Stomach (tissue), 19 donors: ENCODE measurements at places on chromosomes 11 and 22. TPM values are rescaled to one million over a fixed set of nuclear protein-coding genes. Genes with fewer than 3 reads are reported as not detected.

DNA sequence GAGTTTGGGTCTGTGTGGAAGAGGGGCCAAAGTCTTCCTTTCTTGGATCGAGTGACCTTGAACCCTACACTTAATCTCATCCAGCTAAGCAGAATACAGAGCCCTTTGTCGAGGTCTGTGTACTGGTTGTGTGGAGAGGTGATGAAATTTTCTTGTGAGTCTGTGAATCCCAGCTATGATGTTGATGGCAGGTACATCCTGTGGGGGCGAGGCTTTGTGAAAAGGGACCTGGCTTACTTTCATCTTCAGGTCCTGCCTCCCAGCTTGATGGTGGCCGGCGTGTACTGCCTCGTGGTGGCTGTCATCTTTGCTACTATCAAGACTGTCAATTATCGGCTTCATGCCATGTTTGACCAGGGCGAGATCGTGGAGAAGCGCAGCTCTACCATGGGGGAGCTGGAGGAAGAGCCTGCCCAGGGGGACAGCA lies 1.0 kb downstream of the PCNX3 start:
- no peak for DNase-seq

DNA sequence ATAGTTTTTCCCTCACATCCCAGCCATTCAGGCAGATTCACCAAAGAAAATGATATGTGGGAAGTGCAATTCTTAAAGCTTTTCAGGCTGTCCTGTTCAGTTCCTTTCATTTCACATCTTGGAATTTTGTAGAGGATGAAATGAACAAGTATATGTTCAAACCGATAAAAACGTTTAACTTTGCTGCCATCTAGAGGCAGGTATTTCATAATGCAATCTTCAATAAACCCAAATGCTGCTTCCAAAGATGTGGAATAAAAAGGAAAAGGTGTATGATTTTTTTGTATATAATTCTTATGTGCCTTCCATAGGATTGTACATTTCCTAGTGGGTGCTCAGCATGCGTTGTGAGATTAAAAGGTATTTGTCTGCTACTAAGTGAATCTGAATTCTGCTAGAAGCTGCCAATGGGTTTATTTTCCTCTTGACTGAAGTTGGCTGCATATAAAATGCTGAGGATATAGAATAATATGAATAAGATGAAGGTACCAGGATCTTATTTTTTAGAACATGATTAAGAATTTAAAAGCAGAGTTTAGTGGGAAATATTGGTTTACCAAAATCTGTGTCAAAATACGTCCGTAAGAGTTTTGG lies 199.3 kb downstream of the PGR start:
- peak; percentile 83 for DNase-seq

DNA sequence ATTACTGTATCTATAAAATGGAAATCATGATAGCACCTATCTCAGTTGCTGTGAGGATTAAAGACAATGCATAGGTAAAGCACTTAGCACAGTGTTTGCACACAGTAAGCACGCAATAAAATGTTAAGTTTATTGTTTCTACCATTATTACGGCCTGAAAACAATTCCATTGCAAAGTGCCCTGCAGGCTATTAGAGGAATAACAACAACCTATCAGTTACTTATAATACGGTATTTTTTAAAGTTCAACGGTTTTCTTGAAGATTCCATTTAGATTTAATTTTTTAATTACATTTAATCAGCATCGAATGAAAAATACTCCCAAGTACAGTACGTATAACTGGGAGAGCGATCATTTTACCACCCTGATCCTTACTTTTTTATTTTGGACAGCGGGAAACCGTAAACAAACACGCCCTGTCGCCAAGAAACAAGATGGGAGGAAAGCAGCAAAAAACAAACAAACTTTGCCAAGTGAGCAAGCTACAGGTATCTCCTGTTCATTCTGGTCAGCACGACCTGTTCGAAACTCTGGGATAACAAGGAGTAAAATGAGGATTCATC lies 893 bp downstream of the SLC36A4 start:
- DNase-seq, result no peak

DNA sequence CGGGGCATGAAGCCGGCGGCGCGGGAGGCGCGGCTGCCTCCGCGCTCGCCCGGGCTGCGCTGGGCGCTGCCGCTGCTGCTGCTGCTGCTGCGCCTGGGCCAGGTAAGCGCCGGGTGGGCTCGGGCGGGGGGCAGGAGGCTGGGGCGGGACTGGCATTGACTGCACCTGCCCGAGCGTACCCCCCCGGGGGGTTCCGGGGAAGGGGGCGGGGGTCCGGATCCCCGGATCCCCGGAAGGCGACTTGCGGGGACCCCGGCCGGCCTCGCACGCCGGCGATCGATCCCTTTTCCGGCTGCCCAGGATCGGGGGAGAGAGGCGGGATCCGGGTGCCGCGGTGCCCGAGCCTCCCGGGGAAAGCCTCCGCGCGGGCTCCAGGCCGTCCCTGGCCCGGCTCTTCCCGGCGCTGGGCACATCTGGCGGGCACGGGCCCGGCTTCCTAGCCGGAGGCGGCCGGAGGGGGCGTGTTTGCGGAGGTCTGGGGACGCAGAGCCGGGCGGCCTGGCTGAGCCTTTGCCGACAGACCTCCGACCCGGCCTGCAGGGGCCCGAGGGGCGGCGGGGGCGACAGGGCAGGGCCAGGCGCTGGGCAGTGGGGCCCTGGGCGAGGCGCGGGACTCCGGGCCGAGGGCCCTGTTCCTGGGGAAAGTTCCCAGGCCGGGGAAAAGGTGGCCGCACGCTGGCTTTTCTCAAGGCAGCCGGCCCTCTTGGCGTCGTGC lies 705 bp downstream of the PTPRJ start:
- peak; percentile 65 for DNase-seq

DNA sequence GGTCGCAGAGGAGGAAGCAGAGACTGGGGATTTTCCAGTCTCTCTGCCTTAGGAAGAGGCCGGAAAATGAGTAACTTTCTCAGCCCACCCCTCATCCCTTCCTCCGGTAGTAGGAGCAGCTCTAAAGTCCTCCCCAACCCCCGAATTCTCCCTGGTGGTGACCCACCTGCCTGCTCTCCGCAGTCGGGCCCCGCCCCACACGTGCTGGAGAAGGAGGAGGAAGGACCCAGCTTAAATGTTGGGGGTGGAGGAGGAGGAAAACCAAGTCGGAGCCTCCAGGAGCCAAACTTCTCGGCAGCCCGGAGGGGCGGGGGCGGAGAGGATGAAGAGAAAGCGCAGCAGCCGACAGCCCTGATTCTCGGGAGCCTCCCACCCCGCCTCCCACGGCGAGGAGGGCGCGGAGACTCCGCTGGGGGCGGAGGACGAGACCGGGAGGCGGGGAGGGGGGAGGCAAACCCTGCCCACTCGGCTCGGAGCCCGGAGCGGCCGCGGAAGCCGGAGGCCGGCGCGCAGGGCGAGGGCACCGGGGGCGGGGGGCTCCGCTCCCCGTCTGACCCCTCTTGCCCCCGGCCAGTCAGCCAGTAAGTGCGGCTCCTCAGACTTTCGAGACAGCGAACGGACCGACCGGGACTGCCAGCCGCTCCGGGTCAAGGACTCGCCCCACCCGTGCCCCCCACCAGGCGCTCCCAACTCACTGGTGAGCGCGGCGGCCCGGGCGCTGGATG lies at the start of gene TPBGL:
Gene TPBGL (plus strand): TSS at position 464 of the 725 bp plus-strand sequence. CDS start 276 bp downstream, outside the sequence.
- peak; percentile 75 for DNase-seq

DNA sequence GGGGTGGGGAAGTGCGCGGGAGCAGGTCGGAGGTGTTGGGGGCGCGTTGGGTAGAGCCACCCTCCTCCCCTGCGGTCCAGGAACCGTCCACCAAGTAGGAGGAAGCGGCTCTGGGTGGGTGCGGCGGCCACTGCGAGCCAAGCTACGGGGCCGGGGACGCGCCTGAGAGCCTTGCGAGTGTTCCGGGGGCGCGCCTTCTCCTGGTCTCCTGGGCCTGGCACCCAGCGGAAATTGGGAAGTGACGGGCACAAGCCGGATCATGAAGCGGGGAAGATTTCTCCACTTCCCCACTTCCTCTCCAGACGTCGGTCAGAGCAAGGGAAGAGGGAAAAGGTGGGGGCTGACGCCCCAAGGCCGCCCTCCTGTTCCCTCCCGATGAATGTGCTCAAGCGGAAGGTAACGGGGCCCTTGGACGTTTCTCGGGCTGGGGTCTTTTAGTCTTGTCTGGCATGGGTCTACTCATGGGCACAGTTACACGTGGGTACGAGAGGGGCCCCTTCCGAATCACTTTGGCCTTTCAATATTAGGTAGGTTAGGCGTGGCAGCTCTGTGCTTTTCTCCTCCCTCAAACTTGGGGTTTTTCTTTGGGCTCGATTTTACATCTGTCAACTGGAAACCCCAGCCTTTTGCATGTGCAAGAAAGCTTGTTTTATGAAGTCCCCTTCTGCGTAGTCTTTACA lies 865 bp downstream of the RBM14 start:
- DNase-seq, result no peak

GRCh38 chr11:77372726-77373125 lies 71.2 kb upstream of the GDPD4 start:
- DNase-seq, result no peak

- DNase-seq, result no peak
These were observed 2.8 kb upstream of the CYTH4 start for GRCh38 chr22:37279331-37280181.

Gene GGT5
- total RNA-seq, result 11.2 TPM

Gene CHRM1
- total RNA-seq, result 19.4 TPM

Gene OR1S1
- total RNA-seq, result not detected

Gene LARGE1
- total RNA-seq, result 110 TPM

Gene MRPL49
- total RNA-seq, result 75.9 TPM

Gene TTLL12
- 18.7 TPM for total RNA-seq
